ENCODE measurements at places on chromosomes 6 and 20. TPM values are rescaled to one million over a fixed set of nuclear protein-coding genes. Genes with fewer than 3 reads are reported as not detected.

- DNase-seq = no peak
Observed at GRCh38 chr20:46308258-46309157, at the start of gene CDH22. TSS of gene CDH22 (minus strand) at chr20:46308498. CDS start at chr20:46251294, 57,204 bp downstream.

- no peak for DNase-seq
Observed at GRCh38 chr6:107931894-107932293, 26.1 kb downstream of the SEC63 start.

DNA sequence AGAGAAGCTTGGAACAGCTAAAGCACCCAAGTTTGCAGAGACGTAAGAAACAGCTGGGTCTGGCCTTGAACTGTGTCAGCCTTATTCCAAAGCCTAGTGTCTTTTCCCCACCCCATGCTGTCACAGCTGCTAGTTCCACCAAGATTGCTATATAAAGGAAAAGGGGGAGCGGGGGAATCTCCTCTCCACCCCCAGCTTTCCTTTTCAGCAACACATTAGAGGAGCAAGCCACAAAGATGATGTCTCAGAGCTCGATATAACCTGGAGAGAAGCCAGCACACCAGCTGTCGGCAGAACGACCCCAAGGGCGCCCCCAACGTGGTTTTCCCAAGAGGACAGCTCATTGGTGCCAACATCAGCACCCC is 36.5 kb downstream of the ATP9A start:
- DNase-seq = no peak

DNA sequence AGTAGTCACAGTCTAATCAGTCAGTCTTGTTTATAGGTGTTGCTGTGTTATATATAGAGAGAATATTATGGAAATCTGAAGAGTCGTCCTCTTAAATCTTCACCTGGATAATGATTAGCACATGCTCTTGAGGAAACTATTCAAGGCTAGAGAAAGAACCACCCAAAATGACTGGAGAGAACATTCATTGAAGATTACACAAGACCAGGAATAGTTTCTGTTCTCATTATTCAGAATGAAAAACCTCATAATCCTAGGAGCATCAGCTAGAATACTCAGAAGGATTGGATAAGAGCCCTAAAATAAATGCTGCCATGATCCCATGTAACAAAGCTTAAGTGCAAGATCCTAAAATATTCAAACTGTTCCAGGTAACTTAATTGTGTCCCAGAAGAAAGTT is 278.2 kb upstream of the PREP start:
- DNase-seq = no peak

C6orf120 gene
- 24.6 TPM for total RNA-seq

- no peak for DNase-seq
Observed at GRCh38 chr20:32831982-32832381, 12.2 kb downstream of the MAPRE1 start.

PHACTR3 gene
- 9.7 TPM for total RNA-seq

CDKN1A gene
- 32.8 TPM for total RNA-seq

- no peak for DNase-seq
Observed at GRCh38 chr6:24926192-24926591, 9.6 kb downstream of the RIPOR2 start.

DNA sequence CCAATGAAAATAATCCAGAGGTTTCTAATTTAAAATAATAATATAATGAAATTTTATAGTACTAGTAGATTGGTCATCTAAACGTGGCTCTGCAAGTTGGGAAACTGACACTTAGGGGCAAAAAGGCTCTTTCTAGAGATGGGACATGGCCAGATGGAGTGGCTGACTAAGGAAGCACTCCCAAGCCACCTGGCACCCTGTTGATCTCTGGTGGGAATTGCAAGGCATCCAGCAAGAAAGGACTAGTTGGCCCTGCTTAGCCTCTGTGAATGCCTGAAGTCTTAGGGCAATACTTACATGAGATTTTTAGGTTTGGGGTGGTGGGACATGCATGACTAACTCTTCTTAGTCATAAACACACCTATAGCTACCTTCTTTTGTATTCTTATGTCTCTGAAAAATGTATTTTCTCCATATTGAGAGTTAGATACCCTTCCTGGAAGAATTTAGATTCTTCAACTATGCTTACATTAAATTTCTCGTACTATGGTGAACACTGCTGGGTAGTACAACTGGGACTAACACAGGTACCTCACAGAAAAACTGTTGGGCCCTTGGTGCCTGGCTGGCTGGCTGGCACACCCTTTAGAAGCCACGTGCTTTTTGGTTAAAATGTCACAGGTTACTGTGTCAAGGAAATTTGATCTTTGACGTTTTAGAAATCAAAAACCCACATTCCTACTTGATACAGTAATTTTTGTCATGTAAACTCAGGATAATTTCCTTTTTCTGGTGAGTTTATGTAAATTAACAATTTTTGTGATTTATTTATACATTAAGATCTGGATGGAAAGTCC is 25.0 kb upstream of the SH3BGRL2 start:
- DNase-seq = no peak

PLAGL1 gene
- 27.5 TPM for total RNA-seq

Data from spleen (tissue), 13 donors.